ACHN (cell line): ENCODE measurements at places on chromosomes 1 and 21.

GRCh38 chr1:15243275-15244043 is 3.6 kb upstream of the FHAD1 start:
- no peak for DNase-seq

DNA sequence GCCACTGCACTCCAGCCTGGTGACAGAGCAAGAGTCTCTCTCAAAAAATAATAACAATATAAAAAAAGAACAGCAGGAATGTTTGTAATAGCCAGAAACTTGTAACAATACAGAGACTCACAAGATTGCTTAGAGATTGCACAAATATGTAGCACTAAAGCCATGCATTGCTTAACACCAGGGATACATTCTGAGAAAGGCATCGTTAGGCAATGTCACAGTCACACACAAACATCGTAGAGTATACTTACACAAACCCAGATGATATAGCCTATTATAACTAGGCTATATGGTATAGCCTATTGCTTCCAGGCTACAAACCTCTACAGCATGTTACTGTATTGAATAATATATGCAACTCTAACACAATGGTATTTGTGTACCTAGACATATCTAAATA is 45.3 kb downstream of the GPATCH2 start:
- no peak for DNase-seq

DNA sequence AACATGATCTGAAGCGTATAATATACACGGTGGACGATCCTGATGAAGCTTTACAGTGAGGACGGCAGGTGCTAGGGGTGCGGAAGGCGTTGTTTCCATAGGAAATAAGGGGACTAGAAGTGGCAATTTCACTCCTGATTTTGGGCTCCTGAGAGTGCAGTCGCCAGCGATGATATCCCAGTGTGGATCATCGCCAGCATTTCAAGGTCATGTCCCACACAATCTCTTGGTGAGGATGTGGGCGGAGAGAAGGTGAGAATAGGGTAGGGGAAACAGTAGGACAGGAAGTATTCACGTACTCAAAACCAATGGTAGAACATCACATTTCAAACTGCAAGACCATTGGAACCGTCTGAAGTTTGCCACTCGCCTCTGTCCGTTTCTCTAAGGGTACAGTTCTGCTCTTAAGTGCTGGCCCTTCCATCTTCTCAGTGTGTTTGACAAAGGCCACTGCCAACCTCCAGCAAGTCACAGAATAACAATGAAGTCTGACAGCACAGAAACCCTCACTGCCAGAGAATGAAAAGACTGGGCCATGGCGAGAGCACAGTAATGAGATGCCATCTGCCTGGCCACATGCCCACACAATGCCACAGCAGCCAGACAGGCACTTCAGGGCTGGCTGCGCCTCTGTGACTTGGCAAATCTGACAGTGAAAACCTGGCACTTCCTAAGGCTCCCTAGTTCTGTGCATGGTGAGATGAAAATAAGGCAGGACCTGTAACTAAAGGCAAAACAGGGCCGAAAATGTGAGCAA is 27.9 kb downstream of the PCSK9 start:
- DNase-seq, result no peak

DNA sequence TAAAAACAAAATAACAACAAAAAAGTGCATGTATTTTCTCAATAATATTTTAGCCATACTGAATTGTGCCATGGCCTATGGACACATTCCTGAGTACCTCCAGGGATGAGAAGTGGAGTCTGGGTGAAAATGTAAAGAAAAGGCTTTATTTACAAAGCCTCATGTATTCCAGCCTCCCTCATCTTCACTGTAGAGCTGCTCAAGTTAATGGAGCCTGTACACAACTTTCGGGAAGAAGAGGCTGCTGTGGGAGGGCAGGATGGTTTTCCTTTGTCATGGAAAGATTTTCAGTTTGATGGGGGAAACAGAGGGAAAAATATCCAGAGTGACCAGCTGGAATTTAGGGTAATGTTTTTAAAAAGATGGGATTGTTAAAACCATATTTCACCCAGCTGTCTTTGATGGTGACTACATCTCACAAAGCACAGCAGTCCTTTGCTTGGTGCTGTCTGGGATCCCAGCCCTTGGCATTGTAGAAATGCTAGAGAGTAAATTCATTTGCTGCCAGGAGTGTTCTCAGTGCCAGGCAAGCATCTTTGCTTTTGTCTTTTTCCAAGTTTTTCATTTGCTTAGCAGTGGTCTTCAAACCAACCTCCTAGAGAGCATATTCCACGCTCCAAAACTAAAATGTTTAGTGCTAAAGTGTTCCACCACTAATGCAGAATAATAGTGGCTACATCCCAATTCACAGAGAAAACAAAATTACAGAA is 54.9 kb downstream of the DPT start:
- DNase-seq, result no peak

DNA sequence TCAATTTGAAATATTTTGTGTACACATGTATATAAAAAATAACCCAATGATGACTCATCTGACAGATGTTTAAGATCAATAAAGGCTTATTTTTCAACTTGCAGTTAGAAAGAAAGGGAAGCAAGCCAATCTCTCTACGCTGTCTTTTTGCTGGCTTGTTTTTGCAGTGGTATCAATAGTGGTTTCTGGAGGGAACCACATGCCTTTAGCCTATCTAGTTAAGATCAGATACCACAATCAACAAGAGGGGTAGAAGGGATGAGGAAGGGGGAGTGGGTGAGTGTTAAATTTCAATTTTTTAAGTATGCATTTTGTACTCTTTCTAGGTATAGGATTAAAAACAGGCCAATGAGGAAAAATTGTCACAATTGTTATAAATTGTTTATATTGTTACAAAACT is 276.2 kb downstream of the KCNH1 start:
- DNase-seq, result no peak

GRCh38 chr1:31238612-31238985 is 1.1 kb downstream of the NKAIN1 start:
- no peak for DNase-seq

- DNase-seq, result no peak
These were observed 510.3 kb downstream of the SMYD3 start for GRCh38 chr1:245996811-245997210.

DNA sequence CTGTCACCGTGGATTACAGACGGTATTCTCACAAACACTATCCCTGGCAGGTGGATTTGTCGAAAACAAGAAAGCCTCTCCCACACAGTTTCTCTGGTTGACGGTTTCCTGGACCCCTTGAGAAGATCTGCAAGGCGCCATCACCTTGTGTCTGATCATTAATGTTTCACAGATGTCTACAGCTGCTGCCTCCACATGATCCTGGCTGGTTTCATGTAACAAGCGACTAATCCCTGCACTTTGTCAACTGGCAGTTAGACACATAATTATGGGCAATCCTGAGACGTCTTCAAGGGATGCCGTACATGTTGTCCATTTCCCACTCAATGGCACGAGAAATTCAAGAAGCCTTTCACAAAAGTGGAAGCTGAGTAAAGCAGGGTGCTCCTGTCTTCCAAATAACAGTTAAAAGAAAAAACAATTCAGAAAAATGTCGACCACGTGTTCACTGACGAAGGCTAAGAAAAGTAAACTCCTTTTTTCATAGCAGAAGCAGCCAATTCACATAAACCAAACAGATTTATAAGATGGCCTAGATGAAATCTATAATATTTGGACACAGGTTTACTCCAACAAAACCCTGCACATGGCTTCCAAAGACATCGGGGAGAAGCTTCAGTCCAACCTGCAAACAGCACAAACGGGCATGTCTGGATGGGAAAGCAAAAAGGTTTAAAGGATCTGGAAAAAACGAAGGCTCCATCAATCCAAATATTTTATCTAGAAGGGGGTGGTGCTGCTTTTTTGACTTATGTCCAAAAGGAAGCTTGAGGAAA is 52.2 kb downstream of the CAPZB start:
- no peak for DNase-seq

DNA sequence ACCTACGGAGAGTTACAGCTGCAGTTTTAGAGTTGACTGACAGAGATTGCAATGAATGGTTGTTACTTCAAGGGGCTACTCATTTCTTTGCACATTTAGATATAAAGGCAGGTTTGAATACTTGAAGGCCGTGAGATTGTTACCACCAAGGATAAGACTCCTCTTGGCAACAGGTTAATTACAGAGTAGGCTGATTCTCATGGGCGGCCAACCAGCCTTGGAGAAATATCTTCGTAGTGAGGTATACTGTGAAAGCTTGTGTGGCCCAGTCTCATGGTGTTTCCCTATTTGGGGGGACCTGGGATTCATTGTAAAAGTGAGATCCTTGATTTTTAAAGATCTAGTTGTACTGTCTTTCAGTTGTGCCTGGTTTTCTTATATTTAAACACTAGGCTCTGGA is 103.2 kb upstream of the OLFM3 start:
- DNase-seq, result peak; percentile 4

GRCh38 chr1:43034778-43035177 is 76.1 kb upstream of the SLC2A1 start:
- no peak for DNase-seq

DNA sequence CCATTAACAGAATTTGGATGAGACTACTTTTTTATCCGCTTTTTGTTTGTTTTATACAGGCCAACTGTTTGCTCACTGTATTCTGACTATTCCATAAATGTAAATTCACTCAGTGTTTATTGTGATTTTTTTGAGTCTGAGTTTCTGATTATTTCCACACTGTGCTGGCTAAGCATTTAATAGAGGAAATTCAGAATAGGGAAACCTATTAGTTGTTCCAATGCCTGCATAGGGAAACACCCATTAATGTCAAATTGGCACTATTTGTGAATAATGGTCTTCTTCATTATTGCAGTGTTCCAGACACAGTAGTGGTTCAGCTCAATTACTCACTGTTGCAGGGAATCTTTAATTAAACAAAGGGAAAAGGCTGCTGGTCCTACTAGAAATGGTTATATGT is 174.7 kb upstream of the SGIP1 start:
- no peak for DNase-seq

DNA sequence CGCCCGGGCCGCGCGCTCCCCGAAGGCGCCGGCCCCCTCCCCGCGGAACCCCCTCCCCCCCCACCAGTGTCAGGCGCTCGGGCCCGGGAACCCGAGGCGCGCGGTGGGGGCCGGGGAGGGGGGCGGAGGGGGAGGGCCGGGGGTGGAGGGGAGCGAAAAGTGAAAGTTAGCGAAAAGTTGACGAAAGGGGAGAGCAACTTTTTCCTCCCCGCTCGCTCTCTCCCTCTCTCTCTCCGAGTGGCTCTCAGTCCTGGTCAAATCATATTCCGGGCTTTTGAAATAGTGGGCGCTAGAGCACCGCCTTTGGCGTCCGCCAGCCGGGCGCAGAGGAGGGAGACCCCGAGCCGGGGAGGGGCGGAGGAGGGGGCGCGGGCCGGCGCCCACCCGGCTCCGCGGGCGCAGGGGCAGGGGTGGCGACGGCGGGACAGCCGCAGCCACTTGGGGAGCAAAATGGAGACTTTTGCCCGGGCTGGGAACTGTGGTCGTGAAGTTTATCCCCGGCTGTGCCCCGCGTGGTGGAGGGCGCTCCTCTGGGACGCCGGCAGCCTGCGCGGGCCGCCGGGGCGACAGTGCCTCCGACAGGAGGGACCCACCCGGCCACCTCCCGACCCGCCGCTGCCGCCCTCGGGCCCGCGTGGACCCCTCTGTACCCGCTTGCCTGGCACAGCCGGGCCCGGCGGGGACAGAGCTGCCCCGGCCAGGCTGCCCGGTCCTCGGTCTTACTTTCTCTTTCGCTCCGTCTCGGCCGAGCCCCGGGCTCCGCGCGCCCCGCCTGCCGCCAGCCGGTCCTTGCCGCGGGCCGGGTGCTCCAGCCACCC is 697 bp downstream of the PRDM16 start:
- peak; percentile 53 for DNase-seq

GRCh38 chr1:79478728-79479373 is 472.3 kb upstream of the ADGRL4 start:
- DNase-seq, result no peak

- peak; percentile 36 for DNase-seq
These were observed 34.7 kb downstream of the WASF2 start for GRCh38 chr1:27455139-27455811.

GRCh38 chr1:9251501-9251900 is 16.9 kb downstream of the H6PD start:
- no peak for DNase-seq

- DNase-seq, result peak; percentile 30
These were observed 72.8 kb downstream of the PLEKHA6 start for GRCh38 chr1:204286831-204287421.

GRCh38 chr1:157380523-157380922 is 171.8 kb downstream of the FCRL5 start:
- DNase-seq, result no peak

DNA sequence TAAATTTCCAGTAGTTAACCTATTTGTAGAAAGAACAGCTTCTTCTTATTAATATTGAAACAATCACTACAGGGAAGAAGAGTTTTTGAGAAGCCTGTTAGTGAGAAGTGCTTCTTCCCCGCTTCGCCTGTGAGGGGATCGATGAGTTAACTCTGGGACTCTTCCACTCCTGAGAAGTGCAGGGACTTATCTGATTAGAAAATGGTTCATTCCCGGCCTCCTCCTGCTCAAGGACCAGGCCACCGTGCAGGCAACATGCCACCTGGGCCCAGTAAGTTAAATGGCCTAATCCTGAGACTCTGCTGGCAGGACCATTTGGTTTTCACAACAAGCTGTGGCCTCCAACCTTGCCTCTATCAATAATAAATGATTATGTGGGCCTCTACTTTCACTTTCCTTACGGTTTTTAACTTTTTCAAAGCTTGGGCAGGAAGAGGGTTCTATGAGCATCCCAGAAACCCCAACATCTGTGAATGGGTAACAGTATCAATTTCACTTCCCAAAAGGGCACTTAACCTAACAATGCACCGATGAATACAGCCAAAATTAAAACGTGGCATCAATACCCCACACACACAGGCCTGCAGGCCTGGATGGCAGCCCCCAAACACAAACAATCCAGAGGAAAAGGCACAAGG is 33.1 kb downstream of the SIPA1L2 start:
- no peak for DNase-seq

- DNase-seq, result no peak
These were observed 9.1 kb downstream of the PRPF38A start for GRCh38 chr1:52413410-52413989.

GRCh38 chr1:204437796-204438570 is 26.4 kb upstream of the PPP1R15B start:
- no peak for DNase-seq

- no peak for DNase-seq
These were observed 44.0 kb downstream of the TBX15 start for GRCh38 chr1:118944133-118944532.

- DNase-seq, result no peak
These were observed 2.3 kb upstream of the CELA2A start for GRCh38 chr1:15454256-15454655.

GRCh38 chr1:1127551-1128451 is 11.9 kb upstream of the C1orf159 start:
- no peak for DNase-seq
